Naive B cell (primary cell): ENCODE measurements at places on chromosomes 7 and 10. TPM values are rescaled to one million over a fixed set of nuclear protein-coding genes. Genes with fewer than 3 reads are reported as not detected.

GRCh38 chr7:23470330-23471105 lies at the start of gene IGF2BP3:
IGF2BP3 (minus strand) TSS chr7:23470491; CDS start chr7:23470110, 381 bp downstream.
- DNase-seq, result no peak

- no peak for DNase-seq
Measured at GRCh38 chr10:116487522-116488430, 58.0 kb upstream of the PNLIP start.

DNA sequence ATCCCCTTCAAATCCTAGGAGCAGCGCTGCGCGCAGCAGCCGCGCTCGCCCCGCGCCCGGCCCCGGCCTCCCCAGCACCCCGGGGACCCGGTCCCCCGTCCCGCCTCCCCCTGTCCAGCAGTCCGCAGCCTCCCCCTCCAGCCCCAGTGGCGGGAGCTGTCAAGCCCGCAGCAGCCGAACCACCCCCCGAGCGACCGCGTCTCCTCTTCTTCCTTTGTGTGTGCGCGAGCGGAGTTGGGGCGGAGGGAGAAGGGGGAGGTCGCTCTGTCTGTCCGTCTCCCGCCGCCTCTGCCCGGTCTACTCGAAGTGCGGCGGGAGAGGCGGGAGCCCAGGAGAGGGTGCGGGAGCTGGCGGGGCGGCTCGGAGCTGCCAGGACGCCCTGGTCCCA lies 375 bp upstream of the CHN2 start:
- DNase-seq, result no peak

DNA sequence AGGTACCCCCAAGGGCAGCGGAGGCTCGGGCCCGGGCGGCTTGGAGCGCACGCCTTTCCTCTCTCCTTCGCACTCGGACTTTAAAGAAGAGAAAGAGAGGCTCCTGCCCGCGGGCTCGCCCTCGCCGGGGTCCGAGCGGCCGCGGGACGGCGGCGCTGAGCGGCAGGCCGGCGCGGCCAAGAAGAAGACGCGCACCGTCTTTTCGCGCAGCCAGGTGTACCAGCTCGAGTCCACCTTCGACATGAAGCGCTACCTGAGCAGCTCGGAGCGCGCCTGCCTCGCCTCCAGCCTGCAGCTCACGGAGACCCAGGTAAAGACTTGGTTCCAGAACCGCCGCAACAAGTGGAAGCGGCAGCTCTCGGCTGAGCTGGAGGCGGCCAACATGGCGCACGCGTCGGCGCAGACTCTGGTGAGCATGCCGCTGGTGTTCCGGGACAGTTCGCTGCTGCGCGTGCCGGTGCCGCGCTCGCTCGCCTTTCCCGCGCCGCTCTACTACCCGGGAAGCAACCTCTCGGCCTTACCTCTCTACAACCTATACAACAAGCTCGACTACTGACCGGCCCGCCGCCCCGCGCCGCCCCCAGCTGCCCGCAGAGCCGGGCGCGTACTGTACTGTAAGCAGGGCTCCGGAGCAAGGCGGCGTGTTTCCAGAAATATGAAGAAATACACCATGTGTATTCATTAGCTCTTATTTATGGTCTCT lies 1.8 kb downstream of the HMX2 start:
- DNase-seq, result no peak

GRCh38 chr7:48250441-48250951 lies 79.2 kb downstream of the ABCA13 start:
- no peak for DNase-seq

JAKMIP3 gene
- polyA plus RNA-seq, result not detected

DNA sequence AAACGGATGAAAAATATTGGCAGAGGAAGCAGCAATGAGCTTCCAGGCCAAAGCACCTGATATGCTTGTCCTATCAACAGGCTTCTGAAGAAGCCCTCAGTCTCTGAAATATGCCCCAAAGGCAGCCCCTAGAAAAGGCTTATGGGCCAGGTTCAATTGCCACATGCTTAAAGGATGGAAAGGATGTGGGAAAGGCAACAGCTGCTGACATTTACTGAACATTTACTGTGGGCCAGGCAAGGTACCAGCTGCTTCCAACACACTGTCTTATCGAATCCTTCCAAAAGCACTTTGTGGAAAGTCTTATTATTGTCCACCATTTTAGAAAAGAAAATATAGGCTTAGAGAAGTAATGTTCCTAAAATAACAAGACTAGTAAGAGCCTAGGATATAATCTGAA lies 56.5 kb downstream of the DOCK4 start:
- DNase-seq, result no peak

TMEM184A gene
- polyA plus RNA-seq, result not detected

WNT8B gene
- not detected for polyA plus RNA-seq

DNA sequence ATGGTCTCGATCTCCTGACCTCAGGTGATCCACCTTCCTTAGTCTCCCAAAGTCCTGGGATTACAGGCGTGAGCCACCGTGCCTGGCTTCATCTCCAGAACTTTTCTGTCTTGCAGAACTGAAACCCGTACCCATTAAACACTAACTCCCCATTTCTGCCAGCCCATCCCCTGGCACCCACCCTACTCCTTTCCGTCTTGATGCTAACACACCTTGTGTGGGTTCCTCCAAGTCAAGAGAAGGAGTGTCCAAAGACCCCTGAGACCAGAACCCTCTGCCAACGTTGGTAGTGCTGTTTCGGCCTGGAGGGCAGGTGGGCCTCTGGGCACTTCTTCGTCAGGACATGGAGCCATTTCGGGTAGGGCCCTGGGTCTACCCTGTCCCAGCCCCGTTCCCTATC lies 83.6 kb downstream of the MGMT start:
- DNase-seq, result no peak

DNA sequence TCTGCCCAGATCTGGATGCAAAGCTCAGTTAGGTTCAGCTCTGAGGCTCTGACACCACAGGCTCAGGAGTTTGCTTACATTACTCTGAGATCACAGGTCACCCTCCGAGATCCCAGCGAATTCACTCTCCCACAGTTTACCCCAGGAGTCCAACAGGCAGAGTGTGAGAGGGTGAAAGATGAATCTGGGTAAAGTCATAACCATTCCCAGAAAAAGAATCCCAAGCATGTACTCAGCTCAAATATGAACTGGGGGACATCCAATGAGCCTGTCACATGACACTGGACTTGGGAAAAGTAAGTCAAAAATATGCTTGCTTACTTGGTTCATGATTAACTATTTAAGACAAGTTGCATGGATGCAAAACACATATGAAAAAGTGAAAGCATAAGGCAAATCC lies 110.3 kb upstream of the ARID5B start:
- DNase-seq, result no peak
